ENCODE measurements at places on chromosomes 2 and 18.

DNA sequence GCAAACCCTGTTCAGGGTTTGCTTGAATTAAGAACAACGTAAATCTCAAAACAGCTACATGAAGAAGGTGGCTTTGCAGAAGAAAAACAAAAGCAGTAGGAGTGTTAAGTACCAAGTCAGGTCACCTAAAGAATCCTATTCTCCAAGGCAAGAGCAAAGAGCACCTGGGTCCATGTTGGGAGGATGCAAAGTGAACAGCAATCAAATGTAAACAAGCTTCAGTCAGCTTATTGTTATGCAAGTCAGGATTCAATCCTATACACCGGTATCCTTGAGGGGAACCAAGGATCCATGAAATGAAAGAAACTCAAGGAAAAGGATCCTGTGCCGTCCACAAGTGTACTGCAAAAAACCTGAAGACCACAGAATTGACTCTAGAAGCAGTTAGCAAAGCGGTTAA lies 261.0 kb upstream of the DDX18 start:
- no peak for DNase-seq

- no peak for DNase-seq
These were observed 16.9 kb downstream of the DAW1 start for GRCh38 chr2:227888289-227888688.

DNA sequence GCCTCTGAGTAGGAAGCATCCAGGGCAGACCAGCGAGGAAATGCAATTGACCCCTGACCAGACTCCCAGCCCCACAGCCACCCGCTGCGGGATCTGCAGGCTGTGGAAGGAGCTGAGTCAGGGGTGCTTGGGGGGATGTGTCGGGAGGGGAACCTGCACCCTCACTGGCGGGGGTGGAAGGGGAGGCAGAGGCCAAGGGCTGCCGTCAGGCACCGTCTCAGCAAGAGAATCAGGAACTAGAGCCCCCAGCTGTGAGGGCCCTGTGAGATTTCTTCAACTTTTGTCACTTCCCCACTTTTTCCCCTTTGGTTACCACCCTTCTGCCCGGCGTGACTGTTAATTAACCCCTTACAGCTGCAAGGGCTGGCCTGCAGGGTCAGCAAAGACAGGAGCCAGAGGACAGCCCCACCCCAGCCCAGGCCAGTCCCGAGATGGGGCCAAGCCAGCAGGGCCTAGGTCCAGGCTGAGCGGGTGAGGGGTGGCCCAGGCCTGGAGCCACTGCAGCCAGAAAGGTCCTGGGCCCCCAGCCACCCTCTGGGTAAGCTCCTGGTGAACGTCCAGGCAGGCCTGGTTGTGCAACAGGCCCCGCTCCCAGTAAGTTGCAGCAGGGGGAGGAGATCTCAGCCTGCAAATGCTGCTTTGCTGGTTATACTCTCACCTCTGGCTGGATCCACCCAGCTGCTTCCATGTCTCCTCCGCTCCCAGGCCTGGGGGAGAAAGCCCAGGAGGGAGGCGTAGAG lies 147.0 kb upstream of the ID2 start:
- peak; percentile 6 for DNase-seq

- no peak for DNase-seq
These were observed 312.2 kb upstream of the FAM98A start for GRCh38 chr2:33911327-33911726.

- DNase-seq, result no peak
These were observed 24.5 kb downstream of the NIF3L1 start for GRCh38 chr2:200913654-200914053.

DNA sequence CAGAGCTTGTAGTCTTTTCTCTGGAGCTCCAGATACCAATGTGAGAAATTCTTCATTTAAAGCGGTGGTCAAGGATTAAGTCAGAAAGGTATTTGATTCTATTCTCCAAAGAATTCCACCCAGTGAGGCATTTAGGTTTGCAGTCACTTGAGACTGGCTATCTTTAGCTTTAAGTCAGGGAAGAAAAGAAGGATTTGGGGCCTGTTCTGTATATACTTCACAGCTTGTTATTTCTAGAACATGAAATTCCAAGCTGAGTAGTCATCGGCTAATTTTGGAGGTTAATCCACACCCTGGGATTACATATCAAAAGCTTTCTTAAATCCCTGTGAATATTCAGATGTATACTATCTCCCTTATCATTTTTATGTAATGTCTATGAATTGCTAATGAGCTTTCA lies 39.4 kb downstream of the MYOM1 start:
- DNase-seq, result no peak

DNA sequence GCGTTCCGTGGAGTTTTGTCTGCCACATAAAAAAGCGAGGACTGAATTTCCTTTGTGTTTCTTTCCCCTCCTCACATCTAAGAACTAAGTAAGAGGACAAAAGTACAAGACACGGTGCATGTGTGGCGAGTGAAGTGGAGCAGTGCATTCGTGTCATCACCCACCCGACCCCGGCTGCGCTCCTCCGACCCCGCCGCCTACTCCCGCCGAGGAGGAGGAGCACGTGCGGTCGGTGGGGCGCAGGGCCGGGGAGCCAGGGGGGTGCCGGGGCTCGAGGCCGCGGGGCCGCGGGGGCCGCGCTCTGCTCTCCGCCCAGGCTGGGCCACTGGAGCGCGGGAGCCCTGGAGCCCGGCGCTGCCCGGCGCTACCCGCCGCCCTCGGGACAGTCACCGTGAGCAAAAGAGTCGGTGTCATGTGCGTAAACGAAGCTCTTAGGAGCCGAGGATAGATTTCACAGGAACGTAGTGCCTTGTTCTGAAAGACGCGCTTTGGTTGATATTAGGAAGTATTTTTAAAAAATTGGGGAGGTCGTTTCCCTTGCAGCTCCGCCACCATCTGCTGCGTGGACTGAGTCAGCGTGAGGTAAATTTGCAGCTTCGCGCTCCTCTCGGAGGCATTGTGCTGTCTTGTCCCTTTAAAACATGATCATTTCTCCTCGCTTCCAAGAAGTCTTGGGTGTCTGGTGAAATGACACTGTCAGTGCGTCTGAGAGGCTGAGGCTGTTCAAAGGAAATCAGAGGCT lies 11.0 kb downstream of the TBR1 start:
- no peak for DNase-seq

- no peak for DNase-seq
These were observed 909.7 kb downstream of the EPHA4 start for GRCh38 chr2:220662431-220662830.

DNA sequence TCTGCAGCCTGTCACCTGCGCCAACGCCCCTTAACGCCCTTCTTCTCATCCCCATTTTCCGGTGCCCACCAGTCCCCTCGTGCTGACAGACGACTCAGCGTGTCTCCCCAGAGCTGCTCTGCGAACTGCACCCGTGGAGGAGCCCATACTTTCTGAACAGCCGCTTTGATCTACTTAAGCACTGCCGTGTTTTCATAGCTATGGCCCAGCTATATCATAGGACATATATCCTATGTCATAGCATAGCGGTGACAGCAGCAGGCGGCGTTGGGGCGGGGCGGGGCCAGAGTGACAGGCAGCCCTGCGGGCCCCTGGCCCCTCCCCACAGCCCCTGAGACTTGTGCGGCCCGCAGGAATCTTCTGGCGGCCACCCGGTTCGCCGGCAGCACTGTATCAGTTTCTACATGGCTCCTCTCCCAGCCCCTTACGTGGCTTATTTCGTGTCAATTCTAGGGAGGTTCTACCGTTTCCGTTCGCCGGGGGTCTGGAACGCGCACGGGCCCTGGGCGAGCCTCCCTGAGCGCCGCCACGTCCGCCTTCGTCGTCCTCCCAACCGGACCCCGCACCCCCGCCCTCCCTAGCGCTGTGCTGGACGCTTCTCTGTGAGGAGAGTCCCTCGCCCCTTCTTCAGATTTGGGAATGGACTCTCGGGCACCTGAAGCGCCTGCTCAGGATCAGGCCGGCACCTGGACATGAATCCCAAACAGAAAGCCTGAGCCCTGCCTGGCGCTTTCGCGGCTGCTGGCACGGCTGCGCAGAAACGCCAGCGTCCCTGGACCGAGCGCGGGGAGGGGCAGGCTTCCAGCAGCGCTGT lies 35.4 kb downstream of the PTPN18 start:
- DNase-seq, result no peak

GRCh38 chr2:195482010-195482409 lies 175.0 kb upstream of the SLC39A10 start:
- no peak for DNase-seq

- no peak for DNase-seq
These were observed 146.1 kb upstream of the ZFP36L2 start for GRCh38 chr2:43372416-43373081.

DNA sequence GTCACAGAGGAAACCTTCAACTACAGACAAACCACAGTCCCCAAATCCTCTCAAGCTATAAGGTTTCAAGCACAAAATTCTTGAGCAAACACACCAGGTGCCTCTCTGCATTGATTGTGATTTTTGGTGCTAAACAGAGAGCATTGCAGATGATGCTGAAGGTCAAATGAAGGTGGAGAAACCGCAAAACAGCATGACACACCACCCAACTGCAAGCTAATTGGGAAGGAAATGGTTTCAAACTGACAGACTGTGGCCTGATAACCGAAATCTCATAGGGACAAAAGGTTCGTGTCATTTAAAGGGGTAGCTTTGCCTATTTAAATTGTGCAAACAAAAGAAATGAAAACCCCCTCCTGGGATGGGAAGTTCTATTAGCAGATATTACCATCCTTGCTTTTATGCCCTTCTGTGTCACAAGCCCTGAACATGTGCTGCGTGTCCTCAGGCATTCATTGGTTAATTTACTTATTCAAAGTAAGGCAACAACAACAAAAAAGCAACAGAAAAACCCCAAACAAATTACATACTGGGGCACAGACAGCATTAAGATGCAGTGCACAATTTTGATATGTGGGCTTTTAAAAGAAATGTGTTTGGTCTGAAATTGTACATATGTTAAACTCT lies 154.9 kb downstream of the AQP4 start:
- no peak for DNase-seq

- no peak for DNase-seq
These were observed 94.1 kb downstream of the CSRNP3 start for GRCh38 chr2:165563468-165564225.

DNA sequence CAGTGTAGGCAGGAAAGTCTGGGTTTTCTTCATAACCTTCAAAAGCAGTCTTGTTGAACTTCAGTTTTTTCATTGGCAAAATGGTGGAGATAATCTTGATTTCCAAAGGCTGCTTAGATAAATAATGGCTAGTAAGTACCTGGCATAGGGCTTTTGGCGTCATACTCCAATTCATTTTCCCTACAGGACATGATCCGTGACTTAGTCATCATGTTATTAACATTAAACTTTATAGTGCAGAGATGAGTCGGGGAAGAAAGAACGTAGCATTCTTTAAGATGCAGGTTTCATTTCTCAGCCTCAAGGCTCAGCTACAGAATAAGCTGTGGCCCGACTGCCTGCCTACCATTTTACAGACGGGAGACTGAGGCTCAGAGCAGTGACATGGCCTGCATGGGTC lies 64.0 kb downstream of the RALBP1 start:
- DNase-seq, result peak; percentile 52
